HuH-7 (cell line): ENCODE measurements at places on chromosomes 12 and 14.

DNA sequence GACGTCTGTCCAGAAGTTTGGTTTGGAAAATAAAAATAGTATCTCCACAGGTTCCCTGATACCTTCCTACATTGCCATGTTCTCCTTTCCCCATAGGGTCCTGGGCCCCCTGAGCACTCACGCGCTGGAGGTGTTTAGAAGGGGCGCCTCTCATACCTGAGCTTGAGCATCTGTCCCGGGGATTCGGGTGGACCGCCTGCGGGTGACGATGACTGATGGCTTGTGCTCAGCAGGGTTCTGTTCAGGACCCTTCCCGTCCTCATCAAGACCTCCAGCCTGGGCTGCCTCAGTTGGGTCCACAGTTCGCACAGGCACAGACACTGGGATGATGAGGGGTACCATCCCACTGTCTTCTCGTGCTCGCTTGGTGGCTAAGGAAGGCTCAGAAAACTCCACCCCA lies 22.7 kb upstream of the PNMA1 start:
- no peak for DNase-seq

DNA sequence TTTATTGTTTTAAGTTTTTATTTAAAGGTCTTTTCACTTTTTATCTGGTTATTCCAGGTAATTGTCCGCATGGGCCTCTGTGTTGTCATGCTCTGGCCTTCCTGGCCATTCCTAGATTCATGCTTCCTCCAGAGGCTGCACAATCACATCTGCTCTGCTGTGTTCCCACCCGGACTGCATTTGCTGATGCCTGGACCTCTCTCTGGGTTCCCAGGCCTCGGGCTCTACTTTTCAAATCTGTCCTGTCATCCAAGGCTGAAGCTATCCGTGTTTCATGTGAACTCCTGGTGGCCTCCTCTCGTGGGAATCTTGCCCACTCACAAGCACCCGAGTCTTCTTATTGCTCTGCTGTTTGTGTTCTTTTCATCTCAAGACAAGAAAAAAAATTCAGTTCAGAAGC lies 16.1 kb upstream of the VDR start:
- DNase-seq = no peak

DNA sequence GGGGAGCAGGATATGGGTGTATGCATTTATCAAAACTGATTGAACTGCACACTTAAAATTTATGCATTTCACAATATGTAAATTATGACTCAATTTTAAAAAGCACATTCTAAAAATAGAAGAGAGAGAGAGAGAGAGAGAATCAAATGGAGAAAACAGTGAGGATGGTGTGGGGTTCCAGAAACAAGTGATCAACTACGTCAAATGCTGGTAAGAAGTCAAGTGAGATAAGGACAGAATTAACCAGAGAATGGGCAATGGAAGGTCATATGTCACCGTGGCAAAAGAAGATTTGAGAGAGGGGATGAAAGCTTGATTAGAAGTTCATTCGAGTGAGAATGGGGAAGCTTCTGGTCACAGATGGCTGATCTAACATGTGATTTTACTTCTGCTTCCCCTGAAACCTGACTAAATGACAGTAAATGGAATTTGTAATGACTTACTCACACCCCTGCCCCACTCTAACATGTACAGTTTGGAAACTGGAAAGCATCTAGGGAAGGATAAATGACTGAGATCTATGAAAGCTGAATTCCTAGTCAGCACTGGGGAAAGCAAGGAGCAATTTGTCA lies 276.5 kb upstream of the AMIGO2 start:
- no peak for DNase-seq

DNA sequence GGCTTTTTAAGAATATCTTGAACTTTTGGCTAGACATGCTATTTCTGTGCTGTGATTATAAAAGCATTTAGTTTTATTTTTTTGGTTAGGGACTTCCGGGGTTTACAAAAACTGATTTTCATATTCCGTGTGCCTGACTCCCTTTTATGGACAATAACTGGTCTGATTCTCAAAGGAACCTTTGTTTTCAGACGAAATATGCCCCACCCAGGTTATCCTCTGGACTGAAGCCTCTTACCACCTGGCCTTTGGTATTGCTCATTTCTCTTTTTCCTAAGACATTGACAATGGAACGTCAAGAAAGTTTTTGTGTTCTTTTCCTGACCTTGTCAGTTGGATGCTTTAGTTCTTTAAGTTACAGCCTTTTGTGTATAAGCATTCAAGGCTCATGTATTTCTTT lies 10.8 kb downstream of the TIGAR start:
- no peak for DNase-seq

DNA sequence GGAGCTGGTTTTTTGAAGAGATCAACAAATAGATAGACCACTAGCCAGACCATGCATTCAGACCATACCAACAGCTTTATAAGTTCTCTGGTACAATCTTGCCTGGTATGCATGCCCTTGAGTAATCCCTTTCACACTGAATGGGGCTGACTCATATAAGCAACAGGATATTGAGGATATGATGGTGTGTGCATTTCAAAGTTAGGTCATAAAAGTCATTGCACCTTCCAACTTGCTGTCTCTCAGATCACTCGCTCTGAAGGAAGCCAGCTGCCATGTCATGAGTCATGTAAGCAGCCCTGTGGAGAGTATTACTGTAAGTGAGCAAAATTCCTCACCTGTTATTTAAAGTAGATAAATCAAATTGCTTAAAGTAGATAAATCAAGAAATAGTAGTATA lies 45.0 kb upstream of the OR6J1 start:
- no peak for DNase-seq
